ENCODE measurements at places on chromosomes 2 and 18. TPM values are rescaled to one million over a fixed set of nuclear protein-coding genes. Genes with fewer than 3 reads are reported as not detected.

CHST9 gene
- total RNA-seq = not detected

ANKAR gene
- 1.2 TPM for total RNA-seq

TEX44 gene
- not detected for total RNA-seq

NTSR2 gene
- not detected for total RNA-seq

HES6 gene
- 7.0 TPM for total RNA-seq

NMUR1 gene
- not detected for total RNA-seq

OR6B2 gene
- total RNA-seq = not detected

KIDINS220 gene
- total RNA-seq = 17.1 TPM

LIPG gene
- total RNA-seq = 0.17 TPM

LOXHD1 gene
- total RNA-seq = not detected

LCT gene
- 0.04 TPM for total RNA-seq

TDRD15 gene
- total RNA-seq = not detected

IKZF2 gene
- total RNA-seq = 0.38 TPM

TUBB6 gene
- 201 TPM for total RNA-seq

BCL11A gene
- total RNA-seq = 0.01 TPM

LRATD1 gene
- 0.09 TPM for total RNA-seq

FAHD2A gene
- 29.3 TPM for total RNA-seq

ATP5F1A gene
- total RNA-seq = 333 TPM

ACTG2 gene
- 0.18 TPM for total RNA-seq

NPPC gene
- total RNA-seq = 0.45 TPM

NR4A2 gene
- 2.9 TPM for total RNA-seq

CLEC4F gene
- not detected for total RNA-seq

MYO5B gene
- 8.7 TPM for total RNA-seq

UGT1A8 gene
- 0.06 TPM for total RNA-seq

LIMS3 gene
- not detected for total RNA-seq

CHCHD5 gene
- 54.7 TPM for total RNA-seq

ERFE gene
- total RNA-seq = 7.4 TPM

Measured in A549 treated with dexamethasone at 1 μM for 4 hours (cell line).